CD4-positive, alpha-beta T cell treated with Interleukin-6 for 4 hours (primary cell): ENCODE measurements at places on chromosomes 5 and 9.

- DNase-seq, result no peak
These were observed 106.0 kb upstream of the MYO10 start for GRCh38 chr5:17042041-17042440.

DNA sequence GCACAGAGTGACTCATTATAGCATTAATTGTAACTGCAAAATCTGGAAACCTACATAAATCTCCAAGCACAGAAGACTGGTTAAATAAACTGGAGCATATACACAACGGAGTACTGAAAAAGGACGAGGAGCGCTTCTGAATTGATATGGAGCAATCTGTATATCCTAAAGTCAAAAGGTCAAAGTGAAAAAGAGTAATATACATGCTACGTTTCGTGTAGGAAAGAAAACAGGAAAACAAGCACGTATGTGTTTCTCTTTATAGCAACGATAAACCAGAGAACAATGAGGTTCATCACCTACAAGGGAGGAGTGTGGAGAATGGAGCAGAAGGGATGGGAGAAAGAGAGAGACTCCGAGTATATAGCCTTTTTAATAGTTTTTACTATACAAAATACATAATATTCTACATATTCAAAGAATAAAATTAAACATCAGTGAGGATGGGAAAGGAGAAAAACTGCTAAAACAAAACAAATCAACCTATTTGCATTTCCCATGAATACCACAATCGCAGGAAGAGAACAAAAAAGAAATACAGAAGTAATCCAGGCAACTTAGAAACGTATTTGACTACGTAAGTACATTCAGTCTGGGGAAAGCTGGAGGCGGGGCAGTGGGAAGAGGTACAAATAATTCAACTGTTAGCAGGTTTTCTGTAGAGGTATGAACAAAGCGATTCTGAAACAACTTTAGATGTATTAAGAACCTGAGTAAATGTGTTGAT lies 7.8 kb downstream of the ZFP62 start:
- DNase-seq, result no peak

DNA sequence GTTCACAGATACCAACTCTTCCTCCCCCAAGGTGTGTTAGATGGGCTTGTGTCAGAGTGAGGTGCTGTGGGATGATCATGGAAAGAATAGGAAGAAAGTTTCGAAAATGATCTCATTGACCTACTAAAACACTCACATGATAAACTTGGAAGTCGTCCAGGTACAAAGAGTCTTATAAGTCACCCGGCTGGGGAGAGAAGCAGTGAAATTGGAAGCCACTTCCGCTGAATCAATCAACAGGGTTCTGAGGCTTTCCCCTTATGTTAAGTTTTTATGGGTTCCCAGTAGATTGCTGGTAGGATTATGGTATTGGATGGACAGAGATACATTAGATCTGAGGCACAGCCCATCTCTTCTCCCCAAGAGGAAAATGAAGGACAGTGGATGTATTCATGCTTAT lies 218.8 kb upstream of the MSX2 start:
- no peak for DNase-seq

- no peak for DNase-seq
These were observed 73.7 kb upstream of the STK32A start for GRCh38 chr5:147160902-147161700.

DNA sequence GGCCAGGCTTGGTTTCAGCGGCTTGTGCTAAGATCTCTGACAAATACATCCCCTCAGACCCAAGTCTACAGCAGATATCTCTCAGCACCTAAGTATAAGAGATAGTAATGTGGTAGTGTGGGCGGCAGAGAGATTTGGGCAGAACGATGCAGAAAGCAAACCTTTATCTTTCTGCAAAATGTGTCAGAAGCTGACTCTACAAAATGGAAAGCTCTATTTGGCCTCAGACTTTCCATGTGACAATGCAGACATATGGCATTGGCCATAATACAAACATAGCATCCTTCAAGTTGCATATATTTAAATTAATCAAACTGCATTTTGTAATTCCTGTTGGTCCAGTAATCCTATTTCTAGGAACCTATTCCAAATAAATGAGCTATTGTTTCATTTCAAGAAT lies 102.5 kb upstream of the RAI14 start:
- DNase-seq, result no peak

GRCh38 chr9:80554301-80554700 lies 982.5 kb downstream of the TLE4 start:
- no peak for DNase-seq
